Stimulated activated CD8-positive, alpha-beta memory T cell treated with anti-CD3 and anti-CD28 coated beads, Interleukin-7, amount 100 ng/mL, for 1 hour (primary cell): ENCODE measurements at places on chromosomes 2 and 18.

DNA sequence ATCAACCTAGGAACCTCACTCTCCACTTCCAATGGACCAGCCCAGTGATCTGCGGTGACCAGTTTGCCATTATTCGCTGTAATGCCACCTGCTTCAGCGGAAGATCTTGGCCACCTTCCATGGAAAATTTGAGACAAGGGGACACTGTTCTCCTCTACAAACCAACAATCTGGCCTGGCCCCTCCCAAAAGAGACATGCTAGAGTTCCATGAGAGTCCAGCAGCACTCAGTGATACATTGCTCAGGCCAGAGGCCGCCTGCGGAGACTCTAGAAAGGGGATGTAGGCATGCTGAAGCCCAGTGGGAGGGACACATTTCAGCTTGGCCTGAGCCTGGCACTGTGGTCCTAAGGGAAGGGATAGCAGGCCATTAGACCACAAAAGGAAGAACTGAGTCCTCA is 58.3 kb downstream of the COL6A3 start:
- no peak for DNase-seq

- DNase-seq: no peak
These were observed 708.5 kb upstream of the SLC8A1 start for GRCh38 chr2:41160439-41160838.

GRCh38 chr18:56815926-56816325 is 164.8 kb downstream of the WDR7 start:
- no peak for DNase-seq

GRCh38 chr18:2932247-2933181 is 80.4 kb downstream of the LPIN2 start:
- DNase-seq: no peak
